ENCODE measurements at places on chromosomes 7 and 10.

DNA sequence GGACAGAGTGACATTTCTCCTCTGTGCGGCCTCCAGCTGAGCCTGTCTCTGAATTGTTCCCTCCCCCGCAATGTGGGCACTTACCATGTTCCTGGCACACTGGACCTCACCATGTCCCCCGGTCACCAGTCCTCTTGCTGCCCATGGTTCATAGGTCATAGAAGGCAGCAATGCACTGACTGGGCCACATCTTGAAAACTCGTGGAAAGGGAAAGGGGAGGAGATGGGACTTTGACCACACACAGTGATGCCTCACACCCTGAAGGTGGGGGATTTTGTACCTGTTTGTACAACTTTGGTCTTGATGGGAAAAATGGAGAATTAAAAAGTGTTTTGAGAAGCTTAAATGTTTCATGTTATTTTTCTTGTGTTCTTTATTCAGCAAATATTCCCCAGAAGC, 61.7 kb upstream of the LRGUK start:
- no peak for DNase-seq

- no peak for DNase-seq
These were observed 584.6 kb upstream of the POM121L12 start for GRCh38 chr7:52450816-52451215.

DNA sequence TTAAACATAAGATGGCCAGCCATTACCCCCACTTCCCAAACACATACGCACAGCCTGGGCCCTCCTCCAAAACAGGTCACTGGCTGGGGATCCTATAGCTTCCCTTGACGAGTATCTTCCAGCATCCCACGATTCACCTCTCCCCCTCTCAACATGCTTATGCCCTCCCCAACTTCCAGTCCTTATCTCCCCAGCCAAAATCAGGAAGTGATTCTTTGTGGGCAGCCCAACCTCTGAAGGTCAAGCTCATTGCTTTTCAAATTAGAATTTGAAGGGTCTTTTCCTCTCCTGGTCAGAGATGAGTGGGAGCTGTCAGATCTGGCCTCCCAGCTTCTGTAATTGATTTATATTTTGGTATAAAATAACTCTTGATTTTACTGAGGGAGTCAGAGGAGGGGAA, 133.6 kb downstream of the ATXN7L1 start:
- DNase-seq = no peak

DNA sequence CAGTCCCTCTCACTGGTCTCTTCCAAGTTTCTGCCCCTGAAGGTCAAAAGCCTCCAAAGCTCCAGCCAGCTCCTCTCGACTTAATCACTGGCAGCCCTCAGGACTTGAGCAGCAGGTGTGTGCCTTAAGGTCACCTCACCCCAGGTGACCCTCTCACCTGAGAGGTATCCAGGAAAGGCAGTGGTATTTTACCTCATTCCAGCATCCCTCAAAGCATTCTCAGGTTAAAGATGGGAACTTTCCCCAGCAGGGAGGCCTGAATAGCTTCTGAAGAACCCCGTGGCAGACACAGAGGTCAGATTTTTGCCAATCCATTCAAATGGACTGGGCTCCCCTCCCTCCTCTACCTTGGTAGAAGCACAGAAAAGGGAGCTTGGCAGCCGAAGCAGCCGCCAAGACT, 148.2 kb downstream of the GFRA1 start:
- no peak for DNase-seq

DNA sequence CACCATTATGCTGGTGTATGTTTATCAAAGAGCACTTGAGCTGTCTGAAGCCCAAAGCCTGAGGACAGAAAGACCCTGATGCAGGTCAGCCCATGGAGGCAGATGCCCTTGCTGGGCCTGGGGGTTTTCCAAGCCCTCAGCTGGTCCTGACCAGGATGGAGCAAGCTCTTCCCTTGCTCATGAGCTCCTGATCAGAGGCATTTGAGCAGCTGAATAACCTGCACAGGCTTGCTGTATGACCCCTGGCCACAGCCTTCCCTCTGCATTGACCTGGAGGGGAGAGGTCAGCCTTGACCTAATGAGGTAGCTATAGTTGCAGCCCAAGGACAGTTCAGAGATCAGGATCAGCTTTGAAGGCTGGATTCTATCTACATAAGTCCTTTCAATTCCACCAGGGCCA, 13.0 kb downstream of the AQP1 start:
- DNase-seq = no peak

DNA sequence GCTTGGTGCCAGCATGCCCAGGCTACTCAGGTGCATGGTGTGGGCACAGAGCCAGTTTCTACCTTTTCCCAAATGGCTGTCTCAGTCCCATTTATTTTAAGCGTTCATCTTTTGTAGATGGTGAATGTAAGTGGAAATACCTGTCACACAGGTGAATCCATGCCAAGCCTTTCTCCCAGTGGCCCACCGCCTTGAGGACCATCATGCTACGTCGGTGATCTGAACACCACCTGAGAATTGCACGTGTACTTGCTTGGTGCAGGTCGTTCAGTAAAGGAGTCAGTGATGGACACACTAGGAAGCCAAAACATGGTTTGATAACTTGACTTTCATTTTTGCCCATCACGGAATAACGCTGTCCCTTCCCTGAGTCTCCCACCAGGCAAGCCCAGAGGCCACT, 666.7 kb upstream of the FOXK1 start:
- DNase-seq = no peak

GRCh38 chr10:28281726-28282315, 21.0 kb downstream of the MPP7 start:
- DNase-seq = no peak

DNA sequence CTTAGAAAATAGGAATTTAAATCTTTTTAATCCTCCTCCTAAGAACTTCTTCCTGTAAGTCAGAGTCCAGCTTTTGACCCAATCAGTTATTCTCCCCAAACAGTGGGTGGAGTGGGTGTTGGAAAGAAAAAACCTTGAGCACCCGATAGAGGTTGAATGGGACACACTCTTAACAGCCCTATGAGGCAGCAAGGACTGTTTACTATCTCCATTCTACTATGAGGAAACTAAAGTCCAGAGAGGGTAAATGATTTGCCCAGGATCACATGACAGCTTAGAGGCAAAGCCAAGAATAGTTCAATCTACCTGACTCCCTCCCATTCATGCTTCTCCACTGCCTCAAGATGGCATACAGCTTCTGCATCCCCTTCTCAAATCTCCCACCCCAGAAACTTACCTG, 57.6 kb upstream of the SLC35B4 start:
- no peak for DNase-seq

DNA sequence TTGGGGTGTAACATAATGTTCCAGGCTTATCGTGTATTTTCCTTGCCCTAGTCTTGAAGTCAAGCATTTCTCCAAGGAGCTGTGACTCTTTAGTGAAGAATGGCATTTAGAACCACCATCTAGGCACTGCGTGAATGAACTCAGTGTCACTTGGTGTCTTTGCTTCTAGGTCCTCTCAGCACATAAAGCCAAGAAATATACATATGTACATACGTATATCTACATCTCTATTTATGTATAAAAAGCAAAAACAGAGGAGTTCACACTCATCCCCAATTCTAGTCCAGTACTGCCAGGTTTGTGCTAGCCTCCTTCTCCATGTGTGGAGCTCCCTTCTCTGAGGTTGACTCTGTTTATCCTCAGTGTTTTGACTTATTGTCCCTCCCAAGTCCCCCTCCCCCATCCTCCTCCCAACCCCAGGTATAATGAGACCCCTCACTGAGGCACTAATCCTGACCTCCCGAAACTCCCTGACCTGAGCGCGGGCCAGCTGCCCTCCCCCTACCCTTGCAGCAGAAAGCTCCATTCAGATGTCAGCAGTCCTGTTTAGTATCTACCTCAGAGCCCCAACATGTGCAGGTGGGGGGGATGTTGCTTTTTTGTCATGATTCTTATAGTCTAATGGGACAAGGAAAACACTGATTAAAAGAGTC, 61.5 kb downstream of the GDI2 start:
- no peak for DNase-seq

DNA sequence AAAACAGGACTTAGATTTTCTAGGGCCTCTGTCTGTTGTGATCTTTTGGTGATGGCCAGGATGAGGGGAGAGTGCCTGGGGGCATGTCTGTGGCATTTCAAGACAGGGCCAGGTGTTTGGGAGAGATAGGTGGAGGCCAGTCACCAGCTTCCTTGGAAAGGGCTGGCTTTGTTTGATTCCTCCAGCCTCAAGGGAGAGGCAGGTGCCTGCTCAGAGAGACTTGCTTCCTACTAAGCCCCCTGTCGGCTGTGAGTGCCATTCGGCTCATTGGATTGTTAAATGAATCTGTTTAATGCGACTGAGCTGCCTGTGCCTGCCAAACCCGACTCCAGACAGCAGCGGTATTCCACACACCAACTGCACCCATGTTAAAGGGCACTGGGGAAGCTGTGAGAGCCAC, 304.1 kb upstream of the COBL start:
- no peak for DNase-seq

DNA sequence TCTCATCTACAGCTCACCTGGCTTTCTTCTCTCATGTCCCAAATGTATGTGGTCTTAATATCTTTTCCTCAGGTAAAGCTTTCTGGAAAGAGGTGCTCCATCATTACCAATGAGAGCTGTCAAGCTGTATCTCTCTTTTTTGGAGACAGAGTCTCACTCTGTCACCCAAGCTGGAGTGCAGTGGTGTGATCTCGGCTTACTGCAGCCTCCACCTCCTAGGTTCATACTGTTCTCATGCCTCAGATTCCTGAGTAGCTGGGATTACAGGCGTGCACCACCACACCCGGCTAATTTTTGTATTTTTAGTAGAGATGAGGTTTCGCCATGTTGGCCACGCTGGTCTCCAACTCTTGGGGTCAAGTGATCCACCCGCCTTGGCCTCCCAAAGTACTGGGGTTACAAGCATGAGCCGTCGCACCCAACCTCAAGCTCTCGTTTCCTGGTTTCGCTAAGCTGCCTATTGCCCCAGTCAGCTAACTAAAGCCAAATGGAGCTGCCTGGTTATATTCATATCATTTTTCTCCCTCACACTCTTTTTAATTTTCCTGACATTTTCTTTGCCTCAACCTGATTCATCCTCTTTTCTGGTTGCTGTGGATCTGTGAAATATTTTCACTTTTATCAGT, 60.5 kb downstream of the SUFU start:
- DNase-seq = no peak

DNA sequence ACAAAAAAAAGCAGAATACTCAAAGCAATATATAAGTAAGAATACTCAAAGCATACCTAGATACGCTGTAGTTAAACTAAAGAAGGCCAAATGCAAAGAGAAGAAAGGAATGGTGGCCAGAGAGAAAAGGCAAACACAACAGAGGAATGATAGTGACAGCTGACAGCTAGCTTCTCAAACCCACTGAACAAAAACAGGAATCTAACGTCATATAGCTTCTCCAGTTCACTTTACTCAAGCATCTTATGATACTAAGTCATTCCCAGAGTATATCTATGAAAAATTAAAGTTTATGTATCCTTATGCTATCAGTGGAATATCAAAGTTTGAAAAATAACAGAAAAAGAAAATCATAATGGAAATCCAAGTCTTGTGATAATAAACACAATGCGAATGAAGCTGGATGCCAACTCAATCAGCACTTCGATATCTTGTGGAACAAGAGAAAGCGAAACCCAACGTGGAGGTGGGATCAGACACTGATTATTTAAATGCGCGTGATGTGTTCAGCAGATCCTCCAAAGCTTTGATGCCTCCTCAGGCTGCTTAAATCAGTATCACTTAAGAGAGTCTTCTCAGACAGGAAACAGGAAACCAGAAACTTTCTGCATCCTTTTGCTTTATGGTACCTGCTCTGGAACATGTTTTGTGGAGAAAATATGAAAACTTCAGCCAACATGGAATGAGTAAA, 102.8 kb downstream of the PIP4K2A start:
- DNase-seq = peak; percentile 84

- DNase-seq = no peak
These were observed 73.0 kb downstream of the XRCC2 start for GRCh38 chr7:152602962-152603361.

DNA sequence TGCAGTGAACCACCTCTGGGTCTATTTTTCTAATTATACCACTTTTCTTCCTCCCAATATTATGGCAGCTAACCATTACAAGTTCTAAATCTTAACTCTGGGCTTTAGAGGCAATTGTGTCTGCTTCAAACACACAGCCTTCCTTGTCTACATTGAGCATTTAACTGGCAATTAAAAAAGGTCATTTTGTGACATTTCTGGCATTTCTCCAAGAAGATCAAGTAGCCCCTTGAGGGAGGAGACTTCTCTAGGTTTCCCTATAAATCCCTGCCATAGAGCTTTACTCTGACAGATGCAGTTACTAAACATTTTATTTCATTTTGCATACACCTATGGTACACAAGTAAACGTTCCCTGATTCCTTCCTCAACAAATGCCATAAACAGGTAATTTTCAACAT, 33.4 kb upstream of the FAM133B start:
- DNase-seq = no peak

DNA sequence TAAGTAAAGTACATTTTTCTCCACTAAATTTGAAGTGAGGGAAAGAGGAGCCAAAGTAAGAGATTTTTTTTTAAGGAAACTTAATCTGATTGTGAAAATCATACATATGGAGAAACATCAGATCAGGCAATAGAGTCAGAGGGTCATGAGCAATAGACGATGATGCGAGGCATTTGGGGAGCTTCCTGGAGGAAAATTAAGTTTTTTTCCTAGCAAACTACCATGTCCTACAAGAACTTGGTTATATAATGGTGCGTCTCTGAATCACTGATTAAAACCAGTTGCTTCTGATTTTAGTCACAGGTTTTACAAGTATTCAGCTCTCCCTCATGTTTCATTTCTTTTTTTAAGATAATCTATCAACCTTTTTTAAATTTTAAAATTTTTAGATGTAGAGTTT, 52.1 kb upstream of the MTURN start:
- no peak for DNase-seq

DNA sequence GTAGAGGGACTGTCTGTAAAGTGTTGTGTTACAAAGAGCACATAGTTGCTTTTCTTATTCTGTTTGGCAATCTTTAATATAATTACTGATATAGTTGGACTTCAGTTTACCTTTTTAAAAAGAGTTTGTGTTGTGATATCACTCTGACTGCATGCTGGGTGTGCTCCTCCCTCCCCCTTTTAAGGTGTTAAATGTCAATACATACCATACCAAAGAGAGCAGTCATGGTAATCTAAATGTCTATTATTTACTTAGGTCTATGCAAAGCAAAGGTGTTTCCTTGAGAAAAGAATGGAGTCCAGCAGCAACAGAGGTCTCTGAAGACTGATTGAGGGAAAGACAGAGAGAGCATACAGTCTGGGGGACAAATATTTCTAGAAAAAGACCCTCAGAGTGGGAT, 275.1 kb upstream of the NRP1 start:
- no peak for DNase-seq

GRCh38 chr7:149753375-149754233, 19.8 kb downstream of the ZNF467 start:
- DNase-seq = no peak

GRCh38 chr10:52004342-52004949, 305.1 kb upstream of the CSTF2T start:
- no peak for DNase-seq

DNA sequence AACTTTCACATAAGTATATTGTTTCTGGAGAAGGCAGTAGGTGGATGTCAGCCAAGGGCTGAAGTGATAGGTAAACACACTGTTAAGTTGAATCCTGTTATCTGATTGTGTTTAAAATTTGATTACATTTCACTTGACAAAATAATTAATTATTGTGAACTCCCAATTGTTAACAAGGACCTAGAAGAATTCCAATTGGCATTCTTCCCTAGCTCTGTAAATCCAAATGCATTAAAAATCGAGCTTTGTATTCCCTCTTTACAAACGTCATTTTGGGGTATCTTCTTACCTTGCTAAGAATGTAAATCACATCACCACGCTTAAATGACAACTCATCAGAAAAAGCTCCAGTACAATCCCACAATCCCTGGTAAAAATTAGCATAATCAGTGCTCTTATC, 179.9 kb downstream of the SKAP2 start:
- no peak for DNase-seq
